Activated T-cell treated with anti-CD3 and anti-CD28 coated beads for 48 hours (primary cell): ENCODE measurements at places on chromosomes 2 and 18.

DNA sequence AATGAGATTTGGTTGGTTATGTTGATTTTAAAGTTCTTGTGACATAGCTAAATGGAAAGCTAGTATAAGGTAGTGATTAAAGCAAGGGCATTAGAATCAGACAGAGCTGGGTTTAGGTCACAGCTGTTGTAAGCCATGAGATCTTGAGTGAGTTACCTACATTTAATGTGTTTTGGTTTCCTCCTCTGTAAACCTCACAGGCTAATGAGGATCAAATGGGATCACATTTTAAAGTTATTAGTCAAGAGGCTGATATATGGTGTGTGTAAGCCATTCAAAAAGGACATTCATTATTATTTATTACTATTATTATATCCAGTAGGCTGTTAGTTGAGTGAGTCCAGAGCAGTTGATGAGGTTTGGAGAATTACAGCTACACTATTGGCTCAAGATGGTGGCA lies 416.2 kb downstream of the IRS1 start:
- no peak for DNase-seq

DNA sequence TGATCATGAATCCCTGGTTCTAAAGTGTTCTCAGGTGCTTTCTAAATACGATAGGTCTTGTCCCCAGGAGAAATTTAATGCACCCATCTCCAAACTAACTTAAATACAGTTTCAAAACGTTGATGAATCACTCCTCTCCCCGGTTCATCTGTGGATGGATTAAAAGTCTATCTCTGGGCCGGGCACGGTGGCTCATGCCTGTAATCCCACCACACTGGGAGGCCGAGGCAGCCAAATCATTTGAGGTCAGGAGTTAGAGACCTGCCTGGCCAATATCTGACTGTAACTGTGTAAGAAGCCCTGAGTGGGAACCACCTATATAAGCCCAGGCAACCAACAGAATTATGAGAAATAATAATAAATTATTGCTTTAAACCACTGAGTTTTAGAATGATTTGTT lies 78.7 kb downstream of the LONRF2 start:
- DNase-seq, result no peak

DNA sequence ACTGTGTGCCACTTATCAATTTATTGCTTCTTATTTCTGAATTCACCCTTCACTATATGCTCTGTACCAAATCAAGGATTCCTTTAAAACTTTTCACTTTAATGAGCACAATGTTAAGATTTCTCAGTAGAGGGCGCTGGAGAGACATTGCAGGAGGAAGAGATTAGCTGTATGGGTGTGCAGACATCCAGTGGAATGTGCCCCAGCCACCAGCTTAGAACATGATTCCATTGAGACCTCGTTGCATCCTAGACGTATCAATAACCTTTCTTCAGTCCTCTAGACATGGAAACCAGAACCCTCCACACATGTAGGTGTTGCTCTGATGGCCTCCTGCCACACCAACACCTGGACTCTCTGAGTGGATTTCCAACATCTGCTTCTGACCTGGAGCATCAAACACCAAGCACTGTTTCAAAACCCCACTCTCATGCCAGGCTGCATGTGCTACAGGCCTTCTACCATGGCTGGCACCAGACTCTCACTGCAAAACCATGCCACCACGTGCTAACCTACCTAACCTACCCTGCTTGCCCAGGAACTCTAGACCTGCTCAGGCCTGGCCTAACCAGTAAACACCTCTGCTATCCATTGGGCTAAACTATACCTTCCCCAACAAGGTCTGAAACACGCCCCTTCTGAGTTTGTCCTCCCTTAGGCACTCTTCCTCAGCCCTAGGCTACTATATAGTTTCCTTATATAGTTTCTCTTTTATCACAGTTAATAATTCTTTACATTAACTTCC lies 633.2 kb upstream of the PKDCC start:
- DNase-seq, result no peak

GRCh38 chr2:123746006-123746405 lies 279.1 kb upstream of the CNTNAP5 start:
- no peak for DNase-seq

DNA sequence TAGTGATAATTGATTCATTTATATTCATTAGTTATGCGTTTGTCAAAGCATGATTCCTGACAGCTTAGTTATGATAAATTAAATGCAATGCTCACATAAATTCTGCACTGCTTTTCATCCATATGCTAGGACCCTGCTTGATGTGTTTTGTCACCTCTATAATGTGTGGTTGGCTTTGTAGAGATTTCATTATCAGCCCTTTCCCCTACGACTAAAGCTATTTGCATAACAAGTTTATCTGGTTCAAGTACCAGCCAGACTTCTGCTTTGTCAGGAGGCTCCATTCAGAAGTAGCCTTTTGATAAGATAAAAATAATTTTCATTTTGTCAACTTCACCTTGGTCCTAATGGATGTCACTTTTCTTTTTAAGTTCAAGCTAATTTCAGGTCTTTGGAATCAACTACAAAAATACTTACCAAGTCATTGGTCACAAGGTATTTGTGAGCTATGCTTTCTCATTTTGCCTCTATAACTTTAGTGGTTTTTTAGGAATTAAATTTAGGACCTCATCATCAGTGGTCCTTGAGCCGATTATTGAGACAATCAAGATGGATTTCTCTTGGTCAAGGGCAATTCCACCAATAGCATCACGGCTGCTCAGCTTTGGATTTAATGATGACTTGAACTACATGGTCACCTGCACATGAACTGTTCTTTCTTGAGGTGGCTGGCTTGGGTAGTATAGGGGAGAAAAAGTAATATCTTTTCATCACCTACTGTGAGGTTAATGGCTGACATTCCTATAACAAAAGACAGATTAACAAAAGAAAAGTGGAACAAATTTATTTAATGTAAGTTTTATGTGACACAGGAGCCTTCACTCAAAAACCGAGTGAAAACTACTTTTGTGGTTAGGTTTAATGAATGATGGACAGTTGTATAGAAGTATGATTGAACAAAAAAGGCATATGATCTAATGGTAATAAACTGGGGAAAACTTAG lies 162.1 kb downstream of the MYO3B start:
- no peak for DNase-seq

- no peak for DNase-seq
Observed at GRCh38 chr2:67721516-67721915, 324.4 kb downstream of the ETAA1 start.

GRCh38 chr2:222604749-222605515 lies 51.0 kb downstream of the FARSB start:
- no peak for DNase-seq

- no peak for DNase-seq
Observed at GRCh38 chr18:74652392-74652988, 54.8 kb downstream of the ZNF407 start.

- DNase-seq, result no peak
Observed at GRCh38 chr18:72783530-72783929, 84.3 kb downstream of the NETO1 start.

GRCh38 chr2:63778391-63778790 lies 63.3 kb upstream of the UGP2 start:
- DNase-seq, result no peak

- DNase-seq, result no peak
Observed at GRCh38 chr2:74708883-74709282, 54.8 kb downstream of the SEMA4F start.

GRCh38 chr18:36464126-36464651 lies 166.7 kb downstream of the FHOD3 start:
- no peak for DNase-seq

GRCh38 chr2:46340740-46341420 lies 43.7 kb downstream of the EPAS1 start:
- DNase-seq, result no peak

DNA sequence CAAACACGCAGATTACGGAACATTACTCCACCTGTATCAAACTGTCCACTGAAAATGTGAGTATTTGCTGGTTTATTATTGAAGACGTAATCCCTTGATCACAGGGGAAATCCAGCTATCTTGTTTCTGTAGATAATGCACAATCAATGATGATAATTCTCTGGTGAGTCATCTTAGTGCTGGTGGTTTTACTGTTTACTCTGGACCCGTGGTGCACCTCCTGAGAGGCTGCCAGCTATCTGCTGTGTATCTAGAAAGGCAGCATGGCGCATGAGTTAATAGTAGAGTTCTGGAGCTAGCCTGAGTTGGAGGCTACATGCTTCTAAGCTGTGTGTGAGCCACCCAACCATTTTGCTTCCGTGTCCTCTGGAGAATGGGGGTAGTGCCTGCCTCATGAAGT lies 6.5 kb downstream of the NCAPH start:
- DNase-seq, result no peak

- DNase-seq, result no peak
Observed at GRCh38 chr2:156021146-156022040, 311.1 kb downstream of the NR4A2 start.

GRCh38 chr2:208037564-208038487 lies 12.5 kb upstream of the PLEKHM3 start:
- no peak for DNase-seq

DNA sequence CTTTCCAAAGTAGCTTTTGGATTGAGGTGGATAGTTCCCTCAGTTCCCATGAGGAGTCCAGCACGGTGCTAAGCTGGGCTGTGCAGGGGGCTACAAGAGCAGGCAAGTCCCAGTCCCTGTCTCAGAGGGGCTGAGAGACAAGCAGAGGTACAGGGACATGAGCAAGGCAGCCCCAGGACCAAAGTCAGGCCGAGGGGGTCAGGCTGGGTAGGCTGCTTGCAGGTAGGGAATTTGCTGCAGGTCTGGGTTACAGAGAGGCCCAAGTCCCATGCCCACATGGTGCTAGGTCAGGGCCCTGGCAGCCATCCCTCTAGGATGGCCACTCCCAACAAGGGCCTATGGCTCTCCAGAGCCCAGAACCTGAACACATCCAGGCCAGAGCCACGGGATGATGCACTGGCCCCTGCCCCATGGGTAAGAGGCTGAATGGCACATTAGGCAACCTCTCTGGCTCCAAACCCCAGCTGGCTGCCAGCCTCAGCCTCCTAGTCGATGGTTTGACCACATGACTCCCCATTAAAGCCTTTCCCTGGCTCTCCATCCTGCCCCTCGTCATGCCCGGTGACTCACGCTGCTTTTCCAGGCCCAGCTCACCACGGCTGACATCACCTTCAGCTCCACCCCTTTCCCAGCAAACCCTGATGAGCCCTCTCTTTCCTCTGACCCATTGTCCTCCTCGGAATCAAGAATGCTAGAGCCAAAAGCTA lies 83.7 kb downstream of the SDC1 start:
- no peak for DNase-seq

- no peak for DNase-seq
Observed at GRCh38 chr2:224248944-224249371, 152.9 kb downstream of the FAM124B start.

DNA sequence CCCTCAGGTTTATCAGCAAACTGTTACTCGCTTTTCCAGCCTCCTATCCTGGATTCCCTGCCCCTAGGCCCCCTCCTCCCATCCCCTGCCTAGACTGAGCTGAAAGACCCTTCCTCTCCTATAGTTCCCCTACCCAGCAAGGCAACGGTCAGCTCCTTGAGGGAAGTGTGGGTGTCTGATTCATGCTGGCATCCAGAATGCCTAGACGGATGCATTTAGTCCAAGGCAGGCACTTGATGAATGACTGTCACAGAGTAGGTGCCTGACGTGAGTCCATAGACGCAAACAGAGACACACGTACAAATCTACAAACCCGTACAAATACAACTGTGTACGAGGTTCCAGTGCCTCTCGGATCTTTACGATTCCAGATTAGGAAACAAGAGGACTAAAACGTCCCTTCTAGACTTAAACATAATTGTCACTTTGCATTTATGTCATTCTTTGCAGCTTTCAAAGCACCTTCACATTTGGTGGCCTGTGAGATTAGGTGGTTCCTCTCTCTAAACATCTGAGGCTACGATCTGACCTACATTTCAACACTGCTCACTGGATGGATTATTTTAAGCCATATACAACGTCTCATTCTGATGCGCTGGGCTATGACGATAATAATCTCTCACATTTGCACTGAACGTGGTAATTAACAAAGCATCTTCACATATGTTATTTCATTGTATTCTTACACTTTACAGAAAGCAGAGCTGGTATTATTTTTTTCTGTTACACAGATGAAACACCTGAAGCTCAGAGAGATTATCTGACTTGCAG lies 36.7 kb downstream of the DNMT3A start:
- DNase-seq, result no peak

GRCh38 chr2:112709703-112710102 lies 11.1 kb upstream of the NT5DC4 start:
- no peak for DNase-seq

GRCh38 chr18:46393961-46394360 lies 263.1 kb downstream of the LOXHD1 start:
- DNase-seq, result no peak

- no peak for DNase-seq
Observed at GRCh38 chr2:53036196-53036595, 731.4 kb upstream of the CHAC2 start.

DNA sequence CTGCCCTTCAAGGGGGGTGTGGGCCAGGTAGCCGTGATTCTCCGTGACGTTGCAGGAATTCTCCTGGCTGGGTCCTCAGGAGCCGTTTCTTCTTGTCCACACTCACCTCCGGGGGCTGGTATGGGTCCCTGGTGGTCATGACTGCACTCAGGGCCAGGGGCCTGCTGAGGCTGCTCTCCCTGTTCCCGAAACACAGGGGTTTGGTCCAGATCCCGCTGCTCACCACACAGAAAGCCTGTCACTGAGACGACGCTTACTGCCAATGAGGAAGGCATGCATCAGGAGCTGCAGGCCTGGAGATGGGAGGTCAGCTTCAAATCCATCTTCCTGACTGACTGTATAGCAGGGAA lies 160.7 kb downstream of the RTP5 start:
- DNase-seq, result no peak

- no peak for DNase-seq
Observed at GRCh38 chr2:8264981-8265380, 416.9 kb upstream of the ID2 start.

DNA sequence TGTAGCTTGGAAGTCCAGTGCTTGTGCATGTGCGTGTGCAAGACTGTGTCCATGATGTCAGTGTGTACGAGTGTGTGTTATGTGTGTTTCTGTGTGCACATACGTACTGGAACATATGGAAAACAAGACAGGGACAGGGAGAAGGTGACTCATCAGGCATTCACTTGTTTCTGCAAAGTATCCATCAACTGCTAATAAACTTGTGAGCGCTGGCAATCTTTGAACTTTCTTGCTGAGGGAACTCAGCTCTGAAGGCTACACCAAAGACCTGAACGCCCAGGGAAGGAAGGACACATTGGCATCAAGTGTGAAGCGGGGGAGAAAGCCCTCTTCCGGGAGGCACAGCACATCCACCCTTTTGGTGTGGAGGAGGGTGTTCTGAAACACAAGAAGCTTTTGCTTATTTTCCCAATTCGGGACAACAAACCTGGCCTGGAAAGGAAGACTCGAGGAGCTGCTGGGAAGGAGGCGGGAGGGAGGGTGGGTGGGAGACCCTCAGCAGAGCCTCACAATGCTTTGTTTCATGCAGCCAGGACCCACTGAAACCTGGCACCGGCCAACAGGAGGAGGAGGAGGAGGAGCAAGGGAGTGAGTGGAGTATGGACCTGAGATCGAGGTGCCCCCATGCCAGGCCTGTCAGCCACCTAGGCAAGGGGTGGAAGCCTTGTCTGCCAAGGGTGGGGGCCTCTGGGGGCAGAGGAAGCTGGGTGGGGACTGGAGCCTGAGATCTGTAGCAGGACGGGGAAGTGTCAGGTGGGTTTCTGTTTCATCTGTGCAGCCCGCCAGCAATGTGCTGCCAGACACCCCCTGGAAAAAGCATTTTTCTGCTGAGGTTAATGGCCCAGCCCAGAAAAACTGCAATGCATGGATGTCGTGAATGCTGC lies 26.8 kb downstream of the SMAD7 start:
- no peak for DNase-seq
